ENCODE measurements at places on chromosomes 7 and 10.

DNA sequence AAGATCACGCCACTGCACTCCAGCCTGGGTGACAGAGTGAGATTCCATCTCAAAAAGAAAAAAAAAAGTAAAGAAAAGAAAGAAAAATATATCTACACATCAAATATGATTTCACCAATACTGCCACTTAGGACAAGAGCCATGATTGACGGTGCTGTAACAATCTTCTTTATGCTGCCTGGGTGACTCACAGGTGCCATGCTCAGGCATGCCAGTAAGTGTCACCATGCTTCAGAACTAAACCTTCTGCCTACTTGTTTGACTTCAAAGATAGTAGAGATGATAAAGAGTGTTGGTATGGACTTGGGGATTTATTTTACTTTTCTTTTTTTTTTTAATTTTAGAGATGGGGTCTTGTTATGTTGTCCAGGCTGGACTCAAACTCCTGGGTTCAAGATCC, 33.6 kb upstream of the DNMBP start:
- DNase-seq, result peak; percentile 12

DNA sequence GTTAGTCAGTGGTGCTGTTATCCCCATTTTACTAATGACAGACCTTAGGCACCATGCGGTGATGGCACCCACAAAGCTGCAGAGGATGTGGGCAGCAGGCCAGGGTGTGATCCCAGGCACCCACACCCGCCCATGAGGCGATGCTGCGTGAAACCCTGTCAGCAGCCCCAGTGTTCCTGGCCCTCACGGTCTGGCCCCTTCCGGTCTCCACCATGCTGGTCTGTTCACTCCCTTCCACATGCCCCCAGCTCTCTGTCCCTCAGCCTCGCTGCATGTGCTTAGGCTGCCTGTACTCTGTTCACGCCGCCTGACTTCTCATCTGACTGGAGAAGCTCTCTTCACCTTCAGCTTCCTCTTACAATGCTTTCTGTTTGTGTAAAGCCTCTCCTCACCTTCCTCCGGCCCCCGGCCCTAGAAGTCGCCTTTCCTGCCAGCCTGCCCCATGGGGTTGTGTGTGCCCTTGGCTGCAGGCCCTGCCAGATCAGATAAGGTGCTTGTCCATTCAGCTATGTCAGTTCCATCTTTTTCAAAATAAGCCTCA, 17.6 kb upstream of the ORAI2 start:
- DNase-seq, result peak; percentile 50

DNA sequence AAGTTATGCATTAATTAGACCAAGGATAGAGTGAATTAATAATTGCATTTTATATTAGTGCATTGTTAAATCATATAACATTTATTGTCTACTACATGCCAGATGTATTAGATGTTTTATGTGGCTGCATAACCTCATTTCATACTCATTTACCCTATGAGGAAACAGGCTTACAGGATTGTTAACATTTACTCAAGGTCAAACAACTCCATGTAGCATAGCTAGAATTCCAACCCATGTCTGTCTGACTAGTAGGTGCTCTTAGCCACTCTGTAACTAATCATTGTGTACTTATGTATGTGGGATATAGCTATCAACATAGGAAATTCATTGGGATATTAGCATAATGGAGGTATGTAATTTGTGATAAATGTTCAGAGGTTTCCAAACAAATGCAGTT, 46.3 kb downstream of the PHYHIPL start:
- DNase-seq, result no peak

GRCh38 chr10:7826971-7827370, 8.7 kb downstream of the TAF3 start:
- no peak for DNase-seq

DNA sequence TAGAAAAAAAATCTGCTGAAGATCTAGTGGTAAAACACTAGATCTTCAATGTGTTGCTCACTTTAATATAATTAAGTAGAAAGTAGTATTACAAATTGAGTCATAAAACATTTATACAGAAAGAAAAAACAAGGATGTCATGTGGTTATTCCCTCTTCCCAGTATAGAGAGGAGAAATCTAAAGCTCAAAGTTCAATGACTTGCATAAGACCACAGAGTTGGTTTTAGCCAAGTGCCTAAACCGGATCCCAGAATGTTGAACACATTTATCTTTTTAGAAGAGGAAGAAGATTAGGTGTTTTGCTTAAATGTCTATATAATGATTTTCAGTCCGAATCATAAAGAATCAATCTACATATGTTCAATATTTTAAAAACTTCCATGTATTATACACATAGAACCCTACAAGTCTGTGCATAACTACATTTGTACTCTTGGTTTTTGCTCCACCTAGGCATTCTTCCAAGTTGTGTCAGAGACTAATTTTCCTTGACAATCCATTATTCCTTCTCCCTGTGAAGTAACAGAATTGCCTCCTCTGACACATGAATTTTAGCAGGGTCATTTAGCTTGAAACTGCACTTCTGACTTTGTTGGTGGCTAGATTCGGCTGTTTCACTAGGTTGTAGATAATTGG, 389.2 kb downstream of the MAGI2 start:
- DNase-seq, result no peak

DNA sequence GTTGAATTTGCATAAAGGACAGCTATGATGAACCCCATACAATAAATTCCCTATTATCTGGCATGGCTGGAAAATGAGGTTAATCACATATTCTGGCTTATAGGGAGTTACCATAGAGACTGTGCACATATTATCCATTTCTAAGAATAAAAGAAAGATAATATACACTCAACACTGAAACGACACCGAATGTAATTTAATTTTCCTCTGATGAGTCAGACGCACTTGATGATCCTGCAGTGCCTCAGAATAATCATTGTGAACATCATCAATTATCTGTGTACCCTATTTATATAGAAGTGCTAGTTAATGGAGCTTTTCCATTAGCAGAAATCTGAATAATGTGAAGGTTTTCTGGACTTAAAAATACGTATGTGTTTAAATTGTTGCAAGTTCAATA, 60.2 kb downstream of the SGCE start:
- DNase-seq, result no peak

GRCh38 chr7:6615723-6616555, 529 bp downstream of the ZNF853 start:
- DNase-seq, result no peak

GRCh38 chr7:2445047-2445446, 31.2 kb downstream of the GRIFIN start:
- no peak for DNase-seq

DNA sequence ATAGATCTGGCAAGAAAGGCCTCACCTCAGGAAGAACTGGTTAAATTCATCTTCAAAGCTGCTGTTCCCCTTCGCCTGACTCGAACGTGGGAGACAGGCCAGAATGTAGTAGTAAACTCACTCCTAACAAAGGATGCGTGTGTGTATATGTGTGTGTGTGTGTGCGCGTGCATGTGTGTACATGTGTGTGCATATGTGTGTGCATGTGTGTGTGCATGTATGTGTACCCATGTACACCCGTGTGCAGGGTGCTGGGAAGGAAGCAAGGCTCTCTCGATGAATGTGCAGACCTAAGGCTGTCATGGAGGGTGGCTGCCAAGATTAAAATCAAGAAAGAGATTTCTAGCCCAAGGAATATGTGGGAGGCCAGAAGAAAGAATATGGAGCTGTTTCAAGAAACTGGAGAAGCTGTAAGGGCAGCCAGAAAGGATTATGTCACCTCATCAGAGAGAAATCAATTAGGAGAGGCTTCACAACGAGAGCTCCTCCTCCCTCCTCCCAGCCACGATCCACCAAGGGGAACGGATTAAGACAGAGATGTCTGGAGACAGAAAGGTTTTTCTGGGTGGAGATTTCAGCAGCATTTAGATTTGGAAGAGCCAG, 34.0 kb upstream of the LBX1 start:
- no peak for DNase-seq

DNA sequence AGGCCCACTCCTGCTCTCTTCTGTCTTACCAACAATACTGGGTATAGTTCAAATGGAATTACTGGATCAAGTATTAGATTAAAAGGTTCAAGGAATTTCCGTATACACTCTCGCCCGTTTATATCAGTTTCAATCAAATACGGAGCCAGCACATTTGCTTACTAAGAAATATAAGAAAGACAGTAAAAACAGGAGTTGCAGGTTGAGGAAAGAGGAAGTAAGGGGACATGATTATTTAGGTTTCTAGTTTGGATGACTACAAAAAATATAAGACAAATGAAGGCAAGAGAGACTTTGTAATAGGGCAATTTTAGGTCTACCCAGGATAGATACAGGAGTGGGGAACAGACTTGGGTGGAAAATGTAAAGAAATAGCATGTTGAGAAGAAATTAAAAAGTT, 109.9 kb upstream of the ABI1 start:
- DNase-seq, result no peak

GRCh38 chr7:76356823-76357222, 2.0 kb downstream of the YWHAG start:
- no peak for DNase-seq

GRCh38 chr7:20784388-20785156, 2.1 kb downstream of the SP8 start:
- no peak for DNase-seq

GRCh38 chr7:13411636-13412035, 577.8 kb downstream of the ETV1 start:
- DNase-seq, result no peak

DNA sequence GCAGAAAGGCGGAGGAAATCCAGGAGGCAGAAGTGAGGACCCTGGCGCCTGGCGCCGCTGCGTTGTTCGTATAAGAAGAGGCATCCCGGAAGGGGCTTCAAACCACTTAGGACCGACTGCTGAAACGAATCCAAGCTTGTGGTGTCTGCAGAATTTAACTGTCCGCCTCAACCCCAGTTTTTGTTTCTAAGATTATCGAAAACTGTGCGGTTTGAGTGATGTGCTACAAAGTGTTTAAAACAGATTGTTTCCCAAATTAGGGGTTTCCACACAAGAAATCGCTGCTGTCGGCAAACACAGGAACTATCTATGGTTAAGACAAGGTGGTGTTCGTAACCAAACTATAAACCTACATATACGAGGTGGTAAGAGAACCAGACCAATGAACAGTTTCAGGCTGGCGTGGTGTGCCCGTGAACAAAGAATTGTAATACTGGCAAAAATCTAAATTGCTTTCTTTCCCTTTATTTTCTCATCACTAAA, 835 bp upstream of the DGKI start:
- no peak for DNase-seq

DNA sequence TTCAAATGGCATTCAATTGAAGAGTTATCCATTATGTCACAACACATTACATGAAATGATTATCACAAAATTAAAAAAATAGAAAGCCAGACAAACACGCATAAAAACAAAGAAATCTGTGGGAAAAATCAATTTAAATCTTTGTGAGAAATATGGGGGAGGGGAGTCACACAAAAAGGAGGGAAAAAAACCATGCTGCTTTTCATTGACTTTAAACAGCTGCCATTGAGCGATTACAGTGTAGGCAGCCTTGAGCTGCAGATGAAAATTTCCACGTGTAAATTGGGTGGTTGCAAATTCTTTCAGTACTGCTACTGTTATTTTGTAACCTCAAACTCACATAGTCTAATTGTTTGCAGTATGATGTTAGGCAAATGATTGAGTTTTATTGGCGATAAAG, 889.9 kb upstream of the PHF14 start:
- DNase-seq, result no peak

GRCh38 chr7:74280985-74281384, 8.2 kb upstream of the CLIP2 start:
- no peak for DNase-seq

DNA sequence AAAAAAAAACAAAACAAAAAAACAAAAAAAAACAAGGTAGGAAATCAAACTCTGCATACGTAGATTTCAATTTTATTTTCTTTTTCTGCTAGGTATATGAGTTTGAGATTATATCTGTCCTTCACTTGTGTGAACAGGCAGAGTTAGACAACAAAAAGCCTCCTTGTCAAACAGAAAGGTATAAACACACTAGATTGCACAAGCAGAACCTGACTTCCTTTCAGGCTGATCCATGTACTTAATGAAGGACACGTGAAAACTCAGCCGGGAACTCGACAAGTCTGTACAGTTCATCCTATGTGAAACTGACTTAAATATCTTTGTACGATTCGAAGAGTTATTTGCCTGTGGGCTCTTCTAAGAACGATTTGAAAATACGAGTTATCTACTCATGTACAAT, 254.1 kb downstream of the ARL4A start:
- no peak for DNase-seq

- DNase-seq, result no peak
Observed at GRCh38 chr10:2920168-2920567, 147.2 kb upstream of the PFKP start.

DNA sequence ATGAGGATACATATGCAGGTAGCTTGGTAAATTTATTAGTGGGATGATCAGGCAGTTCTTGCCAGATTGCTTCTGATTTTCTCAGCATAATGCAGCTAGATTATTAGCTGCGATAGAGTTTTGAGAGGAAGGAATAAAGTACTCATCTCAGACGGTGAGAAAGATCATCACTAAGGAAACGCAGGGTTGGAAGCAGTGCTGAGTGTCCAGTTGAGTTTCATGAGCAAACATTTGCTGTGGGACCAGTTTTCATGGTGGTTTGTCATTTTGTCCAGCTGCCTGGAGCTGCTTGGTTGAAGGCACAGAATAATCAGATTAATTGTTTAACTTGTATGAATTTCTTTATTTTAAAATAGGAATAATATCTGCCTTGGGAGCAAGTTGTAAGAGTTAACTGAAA, 33.1 kb downstream of the RAB18 start:
- DNase-seq, result no peak

DNA sequence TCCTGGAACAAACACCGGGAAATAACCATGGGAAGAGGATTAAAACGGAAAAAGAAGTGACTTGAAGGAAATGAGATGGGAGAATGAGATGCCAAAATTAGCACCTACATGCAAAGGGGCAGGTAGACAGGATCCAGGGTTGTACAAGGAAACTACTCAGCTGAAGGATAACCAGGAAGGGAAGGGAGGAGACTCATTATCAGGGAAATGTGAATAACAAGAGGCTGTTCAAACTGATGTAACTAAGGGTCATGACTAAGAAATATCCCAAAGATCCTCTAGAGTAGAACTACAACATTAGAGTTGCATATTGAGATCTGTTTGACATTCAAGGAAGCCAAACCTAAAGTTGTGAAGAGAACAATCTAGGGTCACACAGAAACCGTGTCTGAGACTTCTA, 166.2 kb upstream of the SP8 start:
- no peak for DNase-seq

DNA sequence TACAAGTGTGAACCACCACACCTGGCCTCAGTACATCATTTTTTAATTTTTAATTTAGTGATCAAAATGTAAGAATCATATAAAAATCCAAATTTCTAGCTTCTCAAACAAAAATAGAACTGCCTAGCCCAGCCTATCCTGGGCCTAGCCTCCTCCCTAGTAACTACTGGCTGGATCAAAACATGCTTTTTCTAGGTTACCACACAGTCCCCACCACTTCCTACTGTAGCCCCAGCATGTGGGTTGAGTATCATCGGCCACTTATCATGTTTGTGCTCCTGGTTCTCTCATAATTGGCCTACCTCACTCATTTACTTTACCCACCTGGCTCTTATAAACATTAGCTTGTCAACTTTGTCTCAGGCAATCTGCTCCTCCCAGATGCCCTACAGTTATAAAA, 52.9 kb downstream of the DNAJC12 start:
- DNase-seq, result no peak

- no peak for DNase-seq
Observed at GRCh38 chr10:58853668-58854067, 322.8 kb upstream of the PHYHIPL start.
